AG04450 (cell line): ENCODE measurements at places on chromosomes 4 and X. TPM values are rescaled to one million over a fixed set of nuclear protein-coding genes. Genes with fewer than 3 reads are reported as not detected.

GRCh38 chr4:182271731-182272130 lies 28.5 kb downstream of the TENM3 start:
- no peak for DNase-seq

DNA sequence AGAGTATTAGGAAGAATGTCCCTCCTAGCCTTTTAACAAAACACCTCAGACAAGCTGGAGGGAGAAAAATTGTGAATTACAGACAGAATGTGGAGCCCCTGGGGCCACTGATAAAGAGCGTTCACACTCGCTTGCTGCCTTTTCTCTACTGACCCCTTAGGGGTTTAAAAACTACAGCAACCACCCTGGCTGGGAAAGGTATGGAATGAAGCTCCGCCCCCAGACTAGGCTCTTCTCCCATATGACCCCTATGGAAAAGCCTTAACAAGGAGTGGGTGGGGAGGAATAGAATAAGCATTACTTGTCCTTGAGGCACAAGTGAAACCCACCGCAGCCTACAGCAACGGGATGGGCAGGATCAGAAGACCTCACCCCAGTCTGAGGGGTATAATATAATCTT lies 26.3 kb downstream of the ANKRD50 start:
- DNase-seq = no peak

GRCh38 chrX:48700951-48701653 lies 4.6 kb downstream of the SUV39H1 start:
- DNase-seq = no peak

DNA sequence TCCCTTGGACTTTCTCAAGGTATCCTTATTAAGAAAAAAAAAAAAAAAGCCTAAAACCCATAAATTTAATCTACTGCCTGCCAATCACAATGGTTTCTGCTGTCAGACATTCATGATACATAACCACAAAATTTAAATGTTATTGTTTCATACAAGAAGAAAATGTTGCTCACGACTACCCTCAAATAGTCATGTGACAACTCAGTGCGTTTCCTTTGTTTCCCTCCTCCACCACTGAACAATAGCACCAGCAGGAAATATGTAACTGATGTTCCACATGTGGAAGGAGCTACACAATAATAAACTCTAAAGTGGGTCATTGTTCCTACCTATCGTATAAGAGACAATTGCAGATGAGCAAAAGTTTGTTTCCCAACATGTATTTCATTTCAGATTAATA lies 244.1 kb upstream of the EDNRA start:
- no peak for DNase-seq

DNA sequence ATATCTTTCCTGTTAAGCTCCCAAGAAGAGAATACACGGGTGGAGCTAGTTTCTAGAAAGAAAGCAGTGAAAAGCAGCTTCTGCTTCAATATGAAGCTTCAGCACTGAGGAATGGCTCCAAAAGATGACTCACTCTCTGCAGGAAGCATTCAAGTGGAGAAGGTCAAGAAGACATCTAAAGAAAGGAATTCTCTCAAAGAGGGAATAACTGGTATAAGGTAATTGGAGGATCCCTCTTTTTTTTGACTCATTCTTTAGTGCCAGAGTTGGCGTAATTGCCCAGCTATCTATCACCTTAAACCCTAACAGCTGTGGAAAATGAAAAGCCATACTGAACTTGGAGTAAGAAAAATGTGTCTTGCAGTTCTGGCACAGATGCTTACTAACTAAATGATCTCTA lies 3.5 kb downstream of the EDA2R start:
- DNase-seq = peak; percentile 71

GRCh38 chr4:41070516-41071281 lies 143.6 kb downstream of the APBB2 start:
- DNase-seq = no peak

DNA sequence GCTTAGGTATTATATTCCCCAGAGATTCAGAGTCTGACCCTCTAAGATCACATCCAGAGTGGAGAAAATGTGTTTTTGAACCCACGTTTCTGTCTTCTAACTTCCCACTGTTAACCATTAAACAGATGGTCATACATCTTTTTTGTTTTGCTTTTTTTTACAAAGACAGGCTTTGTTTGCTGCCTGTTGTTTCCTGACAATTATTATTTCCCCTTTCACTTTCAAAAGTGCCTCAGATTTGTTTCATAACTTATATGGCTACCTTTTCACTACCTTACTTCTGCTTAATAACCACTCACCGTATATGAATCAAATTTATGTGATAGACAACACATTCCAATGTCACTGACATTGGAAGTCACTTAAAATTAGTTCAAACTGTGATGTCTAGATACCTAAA lies 142.2 kb downstream of the HS3ST1 start:
- DNase-seq = no peak

DNA sequence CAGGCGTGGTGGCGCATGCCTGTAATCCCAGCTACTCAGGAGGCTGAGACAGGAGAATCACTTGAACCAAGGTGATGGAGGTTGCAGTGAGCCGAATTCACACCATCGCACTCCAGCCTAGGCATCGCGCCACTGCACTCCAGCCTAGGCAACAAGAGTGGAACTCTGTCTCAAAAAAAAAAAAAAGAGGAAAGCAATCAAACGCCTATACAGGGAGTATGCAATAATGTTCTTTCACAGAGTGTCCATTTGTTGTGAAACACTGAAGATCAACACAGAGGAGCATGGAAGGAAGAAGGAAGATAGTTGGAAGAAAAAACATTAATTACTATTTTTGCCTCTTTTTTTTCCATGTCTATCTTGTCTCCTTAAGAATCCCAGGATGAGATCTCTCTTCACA lies 113.4 kb downstream of the FBXO8 start:
- DNase-seq = no peak

The GAGE1 gene
- polyA plus RNA-seq = not detected in 2 replicates

The GLOD5 gene
- not detected in 2 replicates for polyA plus RNA-seq

The RRH gene
- polyA plus RNA-seq = 0.07 and 0.15 TPM in 2 replicates

The CTAG1A gene
- polyA plus RNA-seq = not detected in 2 replicates
